ENCODE measurements at places on chromosomes 3 and 15.

DNA sequence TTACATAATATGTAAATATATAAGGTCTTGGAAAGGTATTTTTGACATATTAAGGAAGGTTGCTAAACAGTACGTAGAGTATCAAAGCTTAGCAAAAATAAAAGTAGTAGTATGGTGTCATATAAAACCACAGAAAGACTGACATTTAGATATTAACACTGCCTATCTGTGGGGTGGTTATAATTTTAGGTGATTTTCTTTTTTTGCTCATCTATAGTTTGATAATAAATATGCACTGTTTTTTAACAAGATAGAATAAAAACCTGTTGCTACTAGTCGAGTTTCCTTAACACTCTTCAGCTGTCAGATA is 40.7 kb downstream of the ETV5 start:
- DNase-seq: no peak

GRCh38 chr3:100124201-100124761 is 10.0 kb upstream of the FILIP1L start:
- no peak for DNase-seq

DNA sequence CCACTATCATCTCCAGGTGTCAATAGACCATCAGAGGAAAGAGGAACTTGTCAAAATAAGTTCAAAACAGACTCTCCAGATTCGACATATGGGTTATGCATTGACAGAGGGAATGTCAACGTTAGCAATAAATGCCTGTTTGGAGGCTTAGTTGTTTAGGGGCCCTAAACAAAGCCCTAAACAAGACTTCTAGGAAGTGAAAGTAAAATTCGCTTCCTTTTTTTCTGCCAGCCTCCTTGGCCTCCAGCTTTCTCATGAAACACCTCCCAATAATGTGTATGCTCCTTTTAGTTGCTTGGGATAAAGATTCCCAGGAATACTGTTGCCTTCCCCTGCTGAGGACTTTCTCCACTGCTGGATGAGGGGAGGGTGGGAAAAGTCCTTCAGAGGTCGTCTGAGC is 70.9 kb upstream of the ARNT2 start:
- DNase-seq: no peak

DNA sequence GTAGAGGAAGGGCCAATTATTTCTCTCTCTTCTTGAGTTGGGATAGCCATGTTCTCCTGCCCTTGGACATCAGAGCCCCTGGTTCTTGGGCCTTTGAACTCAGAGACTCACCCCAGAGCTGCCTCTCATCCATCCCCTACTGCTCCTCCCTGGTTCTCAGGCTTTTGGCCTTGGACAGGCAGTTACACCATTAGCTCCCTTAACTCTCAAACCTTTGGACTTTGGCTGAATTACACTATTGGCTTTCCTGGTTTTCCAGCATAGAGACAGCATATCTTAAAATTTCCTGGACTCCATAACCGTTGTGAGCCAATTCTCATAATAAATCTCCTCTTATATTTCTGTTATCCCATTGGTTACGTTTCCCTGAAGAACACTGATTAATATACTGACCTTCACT is 63.7 kb upstream of the CHL1 start:
- DNase-seq: no peak

- DNase-seq: peak; percentile 33
Measured at GRCh38 chr15:57122080-57122840, 203.8 kb downstream of the TCF12 start.
